ENCODE measurements at places on chromosomes 13 and 19. TPM values are rescaled to one million over a fixed set of nuclear protein-coding genes. Genes with fewer than 3 reads are reported as not detected.

DNA sequence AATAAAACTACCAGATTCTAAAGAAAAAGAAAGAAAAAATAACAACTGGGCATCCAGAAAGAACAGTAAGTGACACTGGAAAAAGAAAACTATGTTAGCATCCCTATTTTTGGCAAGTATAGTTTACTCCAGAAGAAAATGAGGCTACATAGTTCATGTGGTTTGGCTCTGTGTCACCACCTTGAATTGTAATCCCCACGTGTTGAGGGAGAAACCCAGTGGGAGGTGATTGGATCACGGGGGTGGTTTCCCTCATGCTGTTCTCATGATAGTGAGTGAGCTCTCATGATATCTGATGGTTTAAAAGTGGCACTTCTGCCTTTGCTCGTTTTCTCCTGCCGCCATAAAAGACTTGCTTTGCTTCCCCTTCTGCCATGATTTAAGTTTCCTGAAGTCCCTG, 76.9 kb downstream of the ITGBL1 start:
- no peaks in the 10 kb centered on the region for H3K36me3 ChIP-seq
- DNase-seq = no peak
- no peak overlapping the region for H3K4me3 ChIP-seq
- no peaks in the 10 kb centered on the region for H3K4me1 ChIP-seq

DNA sequence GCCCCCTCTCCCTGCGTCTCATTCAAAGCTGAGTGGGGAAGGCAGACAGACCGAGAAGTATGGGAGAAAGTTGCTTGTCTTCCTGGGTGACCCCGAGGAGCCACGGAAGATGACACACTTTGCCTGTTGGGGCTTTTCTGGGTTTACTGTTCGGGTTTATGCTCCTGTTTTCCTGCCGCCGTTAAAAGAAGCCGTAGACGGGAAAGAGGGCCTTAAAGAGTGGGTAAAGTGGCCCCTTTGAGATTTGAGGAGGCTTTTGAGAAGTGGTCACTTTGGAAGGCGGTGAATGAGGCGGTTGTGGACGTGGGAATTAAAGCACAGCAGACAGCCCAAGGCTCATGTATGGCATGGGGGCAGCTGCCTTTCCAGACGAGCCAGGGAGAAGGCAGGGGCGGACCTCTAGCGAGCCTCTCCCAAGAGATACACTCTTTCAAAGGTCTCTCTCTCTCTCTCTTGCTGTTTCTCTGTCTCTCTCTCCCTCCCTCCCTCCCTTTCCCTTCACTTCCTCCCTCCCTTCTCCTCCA, 493 bp upstream of the LHFPL6 start:
- no peaks in the 10 kb centered on the region for H3K36me3 ChIP-seq
- H3K27ac ChIP-seq = peak overlapping the region; percentile 43
- DNase-seq = peak; percentile 47
- H3K27me3 ChIP-seq = no peaks in the 10 kb centered on the region
- H3K4me1 ChIP-seq = peaks cover 7% of the 10 kb centered on the region

- H3K27ac ChIP-seq = no peak overlapping the region
- no peaks in the 10 kb centered on the region for H3K27me3 ChIP-seq
- no peaks in the 10 kb centered on the region for H3K4me1 ChIP-seq
- DNase-seq = no peak
Observed at GRCh38 chr13:71536201-71536600, 330.8 kb downstream of the DACH1 start.

GRCh38 chr19:18504886-18505610, 16.8 kb downstream of the ELL start:
- no peak for DNase-seq
- no peak overlapping the region for H3K4me3 ChIP-seq
- peaks cover 95% of the 10 kb centered on the region for H3K4me1 ChIP-seq
- H3K27me3 ChIP-seq = no peaks in the 10 kb centered on the region
- H3K27ac ChIP-seq = peak overlapping the region; percentile 71
- no peaks in the 10 kb centered on the region for H3K36me3 ChIP-seq

Gene UPF1
- 70.1 TPM for total RNA-seq

Gene ZNF582
- total RNA-seq = 5.0 TPM

Gene NRTN
- 3.5 TPM for total RNA-seq

Gene KLC3
- total RNA-seq = 3.3 TPM

Gene RFPL4A
- total RNA-seq = 0.41 TPM
